Neural crest cell (in vitro differentiated cells): ENCODE measurements at places on chromosomes 1 and 21.
A peak's percentile ranks its signal among the peaks of the same experiment; 100 is the strongest.

GRCh38 chr1:28507247-28507645 lies 1.4 kb downstream of the RCC1 start:
- DNase-seq, result no peak
- peaks cover 53% of the 10 kb centered on the region for H3K36me3 ChIP-seq
- H3K27ac ChIP-seq, result peak overlapping the region; percentile 97
- peaks cover 56% of the 10 kb centered on the region for H3K4me1 ChIP-seq
- H3K4me3 ChIP-seq, result peak overlapping the region; percentile 98
- H3K27me3 ChIP-seq, result peaks cover 41% of the 10 kb centered on the region

DNA sequence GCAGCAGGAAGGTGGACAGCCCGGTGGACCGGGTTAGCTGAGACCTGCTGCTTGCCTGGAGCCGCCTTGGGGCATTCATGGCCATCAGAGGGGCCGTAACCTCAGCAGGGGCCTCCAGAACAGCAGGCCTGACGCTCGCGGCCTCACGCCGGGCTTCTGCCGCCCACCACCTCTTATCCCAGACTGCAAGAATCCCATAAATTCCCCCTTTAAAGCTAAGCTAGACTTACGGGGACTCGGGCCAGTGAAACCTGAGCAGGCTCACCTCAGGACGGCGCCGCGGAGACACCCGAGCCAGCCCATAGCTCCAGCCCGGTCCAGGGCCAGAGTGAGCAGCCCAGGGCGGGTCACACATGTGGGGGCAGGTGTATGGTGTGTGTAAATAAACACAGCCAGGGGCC lies 132.3 kb downstream of the GLIS1 start:
- H3K4me1 ChIP-seq, result no peaks in the 10 kb centered on the region
- no peaks in the 10 kb centered on the region for H3K27me3 ChIP-seq
- DNase-seq, result no peak
- no peak overlapping the region for H3K4me3 ChIP-seq
- H3K36me3 ChIP-seq, result peaks cover 3% of the 10 kb centered on the region
- no peak overlapping the region for H3K27ac ChIP-seq

DNA sequence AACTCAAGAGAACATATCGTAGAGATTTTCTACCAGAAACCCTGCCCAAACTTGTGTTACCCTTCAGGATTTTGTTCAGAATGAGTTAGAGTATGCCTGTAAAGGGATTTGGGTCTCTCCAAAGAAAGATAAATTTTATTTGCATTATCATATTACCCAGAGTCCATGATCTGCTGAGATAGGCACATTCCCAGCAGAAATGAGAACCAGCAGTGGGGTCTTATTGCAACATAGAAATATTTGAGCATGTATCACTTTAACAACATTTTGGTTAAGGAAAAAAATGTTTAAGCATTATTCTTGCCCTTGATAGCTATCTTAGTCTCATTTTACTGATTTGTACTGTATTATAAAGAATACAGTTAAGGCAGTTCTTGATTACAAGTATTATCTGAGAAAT lies 10.6 kb downstream of the VCAM1 start:
- H3K4me3 ChIP-seq, result no peak overlapping the region
- no peak overlapping the region for H3K27ac ChIP-seq
- no peaks in the 10 kb centered on the region for H3K4me1 ChIP-seq
- H3K36me3 ChIP-seq, result peaks cover 2% of the 10 kb centered on the region

DNA sequence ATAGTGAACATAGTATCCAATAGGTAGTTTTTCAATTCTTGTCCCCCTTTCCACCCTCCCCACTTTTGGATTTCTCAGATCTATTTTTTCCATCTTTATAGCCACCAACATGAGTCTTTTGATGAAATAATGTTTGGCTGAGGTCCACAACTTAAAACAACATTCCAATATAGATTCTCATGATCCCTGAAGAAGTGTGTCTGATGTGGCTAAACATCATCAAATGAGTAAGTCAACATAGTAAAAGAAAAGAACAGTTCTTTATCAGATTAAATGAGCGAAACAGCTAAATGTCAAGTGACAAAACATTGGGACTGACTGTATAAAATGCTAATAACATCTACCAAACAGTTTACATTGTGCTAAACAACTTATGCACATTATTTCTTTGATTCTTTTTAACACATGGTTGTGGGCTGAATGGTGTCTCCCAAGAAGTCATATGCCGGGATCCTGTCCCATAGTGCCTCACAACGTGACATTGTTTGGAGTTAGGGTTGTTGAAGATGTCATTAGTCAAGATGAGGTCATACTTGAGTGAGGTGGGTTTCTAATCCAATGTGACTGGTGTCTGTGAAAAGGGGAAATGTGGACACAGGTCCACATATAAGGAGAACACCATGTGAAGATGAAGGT lies 453.6 kb downstream of the LTN1 start:
- H3K27me3 ChIP-seq, result no peaks in the 10 kb centered on the region
- H3K36me3 ChIP-seq, result no peaks in the 10 kb centered on the region
- no peak overlapping the region for H3K4me3 ChIP-seq
- no peaks in the 10 kb centered on the region for H3K4me1 ChIP-seq
- no peak overlapping the region for H3K27ac ChIP-seq

- H3K36me3 ChIP-seq, result peaks cover 66% of the 10 kb centered on the region
- no peaks in the 10 kb centered on the region for H3K4me1 ChIP-seq
- H3K4me3 ChIP-seq, result no peak overlapping the region
- no peaks in the 10 kb centered on the region for H3K27me3 ChIP-seq
Measured at GRCh38 chr1:108140177-108140576, 60.0 kb downstream of the SLC25A24 start.

DNA sequence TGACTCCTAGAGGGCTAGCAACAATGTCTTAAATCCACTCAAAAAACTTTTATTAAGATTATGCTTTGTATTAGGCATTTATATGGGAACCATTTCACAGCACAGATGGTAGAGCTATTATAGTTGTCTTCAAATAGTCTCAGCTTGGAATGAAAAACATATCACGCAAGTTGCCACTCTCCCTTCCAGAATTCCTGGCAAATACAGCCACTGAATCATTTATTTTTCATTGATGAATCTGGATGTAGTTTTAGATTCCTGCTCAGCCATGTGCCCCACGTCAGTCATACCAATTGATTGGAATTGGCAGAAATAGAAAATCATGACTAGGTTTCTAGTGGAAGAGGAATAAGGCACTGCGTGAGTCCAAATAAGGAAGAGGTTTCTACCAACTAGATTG lies 165.2 kb downstream of the PLA2G4A start:
- no peak for DNase-seq
- H3K36me3 ChIP-seq, result no peaks in the 10 kb centered on the region
- no peak overlapping the region for H3K27ac ChIP-seq

DNA sequence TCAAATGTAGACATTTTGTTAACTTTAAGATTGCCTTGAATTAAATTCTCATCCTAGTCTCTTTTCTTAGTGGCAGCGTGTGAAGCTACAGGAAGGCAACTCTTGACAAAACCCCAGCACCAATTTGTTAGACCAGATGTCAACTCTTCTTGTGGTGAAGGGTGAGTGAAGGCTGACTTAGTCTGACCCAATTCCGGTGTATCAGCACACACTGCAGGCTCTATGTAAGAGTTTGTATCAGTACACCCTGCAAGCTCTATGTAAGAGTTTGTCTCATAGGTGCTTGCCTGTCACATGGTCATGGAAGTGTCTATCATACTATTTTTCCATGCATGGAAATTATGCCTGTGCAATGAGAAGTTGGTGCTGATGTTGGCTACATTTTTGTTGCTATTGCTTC lies 16.8 kb downstream of the CR2 start:
- peaks cover 39% of the 10 kb centered on the region for H3K27me3 ChIP-seq
- no peak for DNase-seq
- H3K36me3 ChIP-seq, result no peaks in the 10 kb centered on the region
- no peak overlapping the region for H3K4me3 ChIP-seq

- H3K4me3 ChIP-seq, result peak overlapping the region; percentile 97
- no peaks in the 10 kb centered on the region for H3K36me3 ChIP-seq
Measured at GRCh38 chr1:38872401-38873026, 634 bp downstream of the MYCBP start.

- no peak overlapping the region for H3K27ac ChIP-seq
- H3K4me1 ChIP-seq, result peaks cover 15% of the 10 kb centered on the region
- no peak overlapping the region for H3K4me3 ChIP-seq
- H3K36me3 ChIP-seq, result no peaks in the 10 kb centered on the region
- DNase-seq, result no peak
Measured at GRCh38 chr1:147891088-147891487, 11.5 kb upstream of the GJA8 start.

DNA sequence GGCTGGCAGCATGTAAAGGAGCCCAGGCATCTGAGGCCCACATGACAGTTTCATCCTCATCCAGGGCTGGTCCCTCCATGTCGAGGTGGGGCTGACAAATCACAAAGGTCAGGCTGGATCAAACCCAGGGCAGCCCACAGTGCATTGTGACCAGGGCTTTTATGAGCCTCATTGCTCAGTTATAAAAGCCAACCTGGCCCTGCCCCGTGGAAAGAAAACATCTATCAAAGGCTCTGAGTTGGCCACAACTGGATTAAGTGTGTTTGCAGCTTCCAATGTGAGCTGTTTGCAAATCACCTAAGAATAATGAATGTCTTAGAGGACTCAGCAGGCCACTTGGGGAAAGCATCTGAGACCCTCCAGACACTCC lies 45.4 kb downstream of the GRHL3 start:
- DNase-seq, result no peak
- H3K36me3 ChIP-seq, result no peaks in the 10 kb centered on the region
- no peak overlapping the region for H3K27ac ChIP-seq

GRCh38 chr1:207248544-207249198 lies 72.8 kb upstream of the CD55 start:
- H3K4me1 ChIP-seq, result no peaks in the 10 kb centered on the region
- H3K27ac ChIP-seq, result no peak overlapping the region
- H3K4me3 ChIP-seq, result no peak overlapping the region
- no peak for DNase-seq
- H3K36me3 ChIP-seq, result peaks cover 3% of the 10 kb centered on the region
- peaks cover 9% of the 10 kb centered on the region for H3K27me3 ChIP-seq

- peaks cover 5% of the 10 kb centered on the region for H3K4me1 ChIP-seq
- H3K4me3 ChIP-seq, result no peak overlapping the region
- H3K27ac ChIP-seq, result no peak overlapping the region
- no peaks in the 10 kb centered on the region for H3K36me3 ChIP-seq
Measured at GRCh38 chr1:55716610-55717009, 501.4 kb upstream of the USP24 start.
